ENCODE measurements at places on chromosomes 7 and 10.

- no peak for DNase-seq
Observed at GRCh38 chr10:51918440-51918839, 219.0 kb upstream of the CSTF2T start.

DNA sequence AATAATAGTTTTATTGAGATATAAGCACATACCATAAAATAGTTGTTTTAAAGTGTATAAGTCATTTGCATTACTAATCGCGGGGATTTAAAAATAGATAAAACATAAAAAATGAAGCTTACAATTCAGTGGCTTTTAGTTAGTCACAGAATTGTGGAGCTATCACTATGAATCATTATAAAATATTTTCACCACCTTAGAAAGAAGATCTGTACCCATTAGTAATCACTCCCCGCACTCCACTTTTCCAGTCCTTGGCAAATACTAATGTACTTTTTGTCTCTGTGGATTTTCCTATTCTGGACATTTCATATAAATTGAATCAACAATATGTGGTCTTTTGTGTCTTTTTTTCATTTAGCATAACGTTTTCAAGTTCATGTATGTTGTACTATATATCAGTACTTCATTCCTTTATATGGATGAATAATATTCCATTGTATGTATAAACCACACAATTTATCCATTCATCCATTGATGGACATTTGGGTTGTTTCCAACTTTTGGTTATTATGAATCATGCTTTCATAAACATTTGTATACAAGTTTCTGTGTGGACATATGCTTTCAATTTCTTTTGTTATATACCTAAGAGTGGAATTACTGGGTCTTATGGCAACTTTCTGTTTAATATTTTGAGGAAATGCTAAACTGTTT, 162.5 kb downstream of the MAGI2 start:
- no peak for DNase-seq

- no peak for DNase-seq
Observed at GRCh38 chr7:29039821-29040578, 81.9 kb upstream of the TRIL start.

GRCh38 chr10:96306516-96306915, 2.3 kb downstream of the DNTT start:
- no peak for DNase-seq

DNA sequence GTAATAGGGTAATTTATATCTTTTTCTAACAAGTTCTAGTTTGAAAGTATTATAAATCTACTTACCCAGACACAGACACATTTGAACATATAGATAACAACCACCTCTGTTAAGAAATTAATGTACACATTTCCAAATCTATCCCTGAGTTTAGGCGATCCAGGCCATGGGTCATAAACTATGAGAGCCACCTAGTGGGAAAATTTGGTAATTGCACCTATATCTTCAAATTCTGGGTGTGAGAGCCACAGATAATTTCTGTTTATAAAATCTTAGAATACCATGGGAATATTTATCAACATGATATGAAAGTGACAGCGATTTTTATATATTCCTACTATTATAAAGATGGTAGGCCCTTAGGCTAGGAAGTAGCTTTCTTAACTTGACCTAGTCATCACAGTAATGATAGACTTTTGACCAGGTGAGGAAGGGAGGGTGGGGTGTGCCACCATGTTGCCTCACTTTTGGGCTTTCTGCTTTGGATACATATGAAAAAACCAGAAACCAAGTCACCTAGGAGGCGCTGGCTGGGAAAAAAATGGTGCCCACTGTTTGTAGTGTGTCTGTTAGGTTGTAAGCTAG, 8.0 kb upstream of the EPHA1 start:
- DNase-seq = peak; percentile 51

DNA sequence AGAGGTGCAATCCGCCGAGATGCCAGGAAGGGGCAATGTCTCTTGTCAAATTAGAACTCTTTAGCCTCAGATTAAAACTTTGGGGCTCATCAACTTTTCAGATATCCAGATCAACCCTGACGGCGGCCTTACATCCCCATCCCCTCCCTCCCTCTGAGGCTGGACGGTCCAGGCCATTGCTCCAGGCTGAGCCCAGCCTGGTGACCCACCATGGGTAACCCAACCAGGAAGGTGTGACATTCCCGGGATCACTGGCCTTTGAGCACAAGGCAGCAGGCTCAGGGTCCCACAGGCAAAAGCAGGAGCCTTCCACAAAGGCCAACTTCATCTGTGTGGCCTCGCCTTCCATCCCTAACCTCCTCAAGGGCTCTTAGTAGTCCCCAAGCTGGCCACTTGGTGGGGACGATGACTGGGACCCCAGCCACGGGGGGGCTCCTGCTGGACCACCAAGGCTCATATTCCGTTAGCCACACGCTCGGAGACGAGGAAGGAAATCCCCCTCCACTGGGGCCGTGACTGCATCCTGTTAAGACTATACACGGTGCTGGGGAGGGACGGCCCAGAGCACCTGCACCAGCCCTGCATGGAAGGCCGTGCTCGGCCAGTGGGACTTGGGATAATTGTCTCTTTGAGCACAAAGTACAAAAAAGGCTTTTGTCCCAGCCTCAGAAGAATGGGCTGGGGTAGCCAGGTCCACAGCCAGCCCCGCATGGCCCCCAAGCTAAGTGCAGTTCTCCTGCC, 62.8 kb downstream of the ZRANB1 start:
- DNase-seq = no peak

DNA sequence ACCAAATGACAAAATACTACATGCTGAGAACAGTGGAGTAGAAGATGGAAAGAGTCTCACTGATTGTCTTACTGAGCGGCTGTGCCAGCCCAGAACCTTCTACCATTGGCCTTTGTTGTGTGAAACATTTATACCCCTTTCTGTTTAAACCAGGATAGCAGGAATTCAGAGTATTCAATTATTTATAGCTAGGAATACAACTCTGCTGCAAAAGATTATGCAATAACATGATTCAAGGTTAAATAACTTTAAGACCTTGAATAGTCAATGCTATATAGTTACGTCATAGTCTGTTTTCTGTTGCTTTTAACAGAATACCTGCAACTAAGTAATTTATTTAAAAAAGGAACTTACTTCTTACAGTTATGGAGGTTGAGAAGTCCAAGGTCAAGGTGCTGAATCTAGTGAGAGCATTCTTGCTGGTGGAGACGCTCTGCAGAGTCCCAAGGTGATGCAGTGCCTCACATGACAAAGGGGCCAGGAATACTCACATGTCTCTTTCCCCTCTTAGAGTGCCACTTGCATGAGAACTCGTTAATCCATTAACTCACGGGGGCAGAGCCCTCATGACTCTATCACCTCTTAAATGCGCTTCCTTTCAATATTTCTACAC, 371.8 kb downstream of the MDFIC start:
- no peak for DNase-seq

DNA sequence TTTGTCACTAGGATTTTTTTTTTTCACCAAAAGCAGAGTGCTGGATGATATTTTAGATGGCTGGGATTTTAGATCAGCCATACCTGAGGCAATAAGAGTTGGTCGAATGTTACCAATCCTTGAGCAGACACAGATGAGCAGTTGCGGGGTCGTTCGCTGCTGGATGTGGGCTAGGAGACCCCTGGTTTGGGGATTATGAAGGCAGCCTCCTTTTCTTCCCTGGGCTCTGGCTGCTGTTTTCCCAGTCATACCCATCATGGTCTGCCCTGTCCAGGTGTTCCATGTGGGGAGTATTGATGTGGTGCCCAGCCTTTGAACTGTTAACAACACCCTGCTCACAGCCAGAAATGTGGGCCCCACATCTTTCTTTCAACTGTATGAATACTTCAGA, 5.0 kb downstream of the PTPRE start:
- DNase-seq = no peak

DNA sequence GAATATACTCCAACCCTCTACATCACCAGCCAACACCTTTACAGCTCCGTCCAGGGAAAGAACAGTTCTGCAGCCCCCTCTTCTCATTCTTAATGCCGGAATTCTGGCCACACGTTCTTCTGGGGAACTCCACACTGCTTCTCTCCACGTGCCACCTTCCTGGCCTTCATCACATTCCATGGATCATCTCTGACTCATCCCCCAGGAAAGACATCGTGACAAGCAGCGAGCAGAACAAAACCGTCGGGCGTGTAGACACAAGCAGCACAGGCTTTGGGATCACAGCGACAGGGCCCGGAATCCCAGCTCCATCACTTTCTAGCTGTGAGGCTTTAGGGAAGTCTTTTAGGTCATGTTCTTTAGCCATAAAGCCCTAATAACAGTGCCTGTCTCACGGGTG, 590.3 kb upstream of the FOXK1 start:
- DNase-seq = no peak

- no peak for DNase-seq
Observed at GRCh38 chr7:56537952-56538351, 421.7 kb upstream of the NUPR2 start.

- DNase-seq = no peak
Observed at GRCh38 chr7:135789956-135790355, 41.3 kb upstream of the FAM180A start.

DNA sequence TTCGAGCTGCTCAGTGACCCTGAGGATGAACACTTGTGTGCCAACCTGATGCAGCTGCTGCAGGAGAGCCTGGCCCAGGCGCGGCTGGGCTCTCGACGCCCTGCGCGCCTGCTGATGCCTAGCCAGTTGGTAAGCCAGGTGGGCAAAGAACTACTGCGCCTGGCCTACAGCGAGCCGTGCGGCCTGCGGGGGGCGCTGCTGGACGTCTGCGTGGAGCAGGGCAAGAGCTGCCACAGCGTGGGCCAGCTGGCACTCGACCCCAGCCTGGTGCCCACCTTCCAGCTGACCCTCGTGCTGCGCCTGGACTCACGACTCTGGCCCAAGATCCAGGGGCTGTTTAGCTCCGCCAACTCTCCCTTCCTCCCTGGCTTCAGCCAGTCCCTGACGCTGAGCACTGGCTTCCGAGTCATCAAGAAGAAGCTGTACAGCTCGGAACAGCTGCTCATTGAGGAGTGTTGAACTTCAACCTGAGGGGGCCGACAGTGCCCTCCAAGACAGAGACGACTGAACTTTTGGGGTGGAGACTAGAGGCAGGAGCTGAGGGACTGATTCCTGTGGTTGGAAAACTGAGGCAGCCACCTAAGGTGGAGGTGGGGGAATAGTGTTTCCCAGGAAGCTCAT, 1.1 kb downstream of the DDIT4 start:
- DNase-seq = peak; percentile 68

- no peak for DNase-seq
Observed at GRCh38 chr7:44738051-44738723, 10.5 kb upstream of the ZMIZ2 start.

GRCh38 chr7:30331338-30331737, 46.9 kb downstream of the ZNRF2 start:
- no peak for DNase-seq

All from neural progenitor cell (in vitro differentiated cells).